ENCODE measurements at places on chromosomes 1 and 21.

DNA sequence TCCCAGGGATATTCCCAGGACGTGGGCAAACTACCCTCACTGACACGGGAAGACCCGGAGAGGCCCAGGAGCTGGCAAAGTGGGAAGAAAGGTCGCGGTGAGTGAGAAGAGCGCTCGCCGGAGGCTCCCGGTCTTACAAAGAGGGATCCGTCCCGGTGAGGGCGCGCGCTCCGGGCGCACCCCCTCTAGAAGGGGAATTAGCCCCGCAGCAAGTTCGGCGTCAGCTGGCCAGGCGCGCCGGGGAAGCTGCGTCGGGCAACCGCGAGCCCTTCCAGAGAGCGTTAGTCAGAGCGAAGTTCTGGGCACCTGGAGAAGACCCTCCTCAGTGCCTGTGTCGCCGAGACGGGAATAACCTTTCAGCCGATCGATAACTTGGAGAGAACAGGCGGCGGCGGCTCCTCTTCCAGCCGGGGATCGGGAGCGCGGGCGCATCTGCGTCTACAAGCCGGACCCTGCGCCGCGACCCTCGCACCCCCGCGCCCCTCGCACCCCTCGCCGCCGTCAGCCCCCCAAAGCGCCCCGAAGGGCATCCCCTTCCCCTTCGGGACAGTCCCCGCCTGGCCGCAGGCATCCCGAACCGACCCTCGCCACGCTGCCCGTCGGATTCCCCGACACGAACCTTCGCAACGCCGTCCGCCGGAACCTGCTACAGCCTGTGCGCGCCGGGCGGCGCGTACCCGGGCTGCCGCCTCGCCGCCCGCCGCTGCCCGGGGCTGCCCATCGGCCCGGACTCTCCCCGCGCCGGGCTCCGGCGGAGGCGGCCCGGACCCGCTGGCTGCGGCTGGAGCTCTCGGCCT, 485 bp downstream of the SIPA1L2 start:
- DNase-seq, result no peak

DNA sequence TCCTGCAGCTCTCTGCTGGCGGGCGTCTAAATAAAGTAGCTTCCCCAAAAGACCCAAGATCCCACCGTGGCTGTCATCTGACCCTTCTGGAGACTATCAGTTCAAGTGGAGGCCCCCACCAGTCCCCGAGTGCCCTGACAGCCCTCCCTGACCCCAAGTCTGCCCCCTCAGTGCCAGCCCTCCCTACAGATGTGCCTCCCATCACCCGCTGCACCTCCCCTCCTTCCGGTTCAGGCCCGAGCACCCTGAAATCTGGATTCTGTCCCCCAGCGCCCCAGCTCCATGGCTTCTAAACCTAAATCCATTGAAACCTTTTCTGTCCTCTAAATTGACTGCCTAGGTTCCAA, 595 bp downstream of the IL10RB start:
- no peak for DNase-seq

DNA sequence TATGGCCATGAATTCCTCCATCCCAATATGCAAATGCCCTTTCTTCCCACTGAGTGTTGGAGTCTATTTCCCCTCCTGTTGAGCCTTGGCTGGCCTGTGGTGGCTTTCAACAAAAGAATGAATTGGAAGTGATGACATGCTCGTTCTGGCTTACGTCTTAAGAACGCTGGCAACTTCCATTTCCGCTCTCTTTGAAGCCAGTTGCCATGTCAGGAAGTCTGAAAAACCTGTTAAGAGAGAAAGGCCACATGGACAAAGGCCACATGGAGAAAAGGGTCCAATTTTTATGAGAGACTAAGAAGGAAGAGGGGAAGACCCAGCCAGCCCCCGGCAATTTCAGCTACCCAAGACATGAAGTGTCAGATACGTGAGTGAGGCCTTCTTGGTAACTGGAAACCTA, 45.6 kb upstream of the GADD45A start:
- no peak for DNase-seq

DNA sequence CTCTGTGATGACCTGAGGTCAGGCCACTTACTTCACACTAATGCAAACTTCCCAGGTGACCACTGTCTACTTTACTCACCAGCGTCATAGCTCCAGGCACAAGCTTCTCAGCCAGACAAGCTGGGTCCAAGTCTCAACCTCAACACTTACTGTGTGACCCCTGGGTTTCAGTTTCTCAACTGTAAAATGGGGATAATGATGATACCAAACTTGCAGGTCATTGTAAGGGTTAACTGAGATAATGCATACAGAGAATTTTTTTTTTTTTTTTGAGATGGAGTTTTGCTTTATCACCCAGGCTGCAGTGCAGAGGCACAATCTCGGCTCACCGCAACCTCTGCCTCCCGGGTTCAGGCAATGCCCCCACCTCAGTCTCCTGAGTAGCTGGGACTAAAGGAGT, 34.7 kb downstream of the AK2 start:
- no peak for DNase-seq

GRCh38 chr1:214896921-214897320, 185.6 kb upstream of the KCNK2 start:
- no peak for DNase-seq

- no peak for DNase-seq
Observed at GRCh38 chr1:77797991-77798390, 18.5 kb downstream of the MIGA1 start.

- peak; percentile 14 for DNase-seq
Observed at GRCh38 chr1:232793944-232794343, 11.3 kb upstream of the MAP10 start.

DNA sequence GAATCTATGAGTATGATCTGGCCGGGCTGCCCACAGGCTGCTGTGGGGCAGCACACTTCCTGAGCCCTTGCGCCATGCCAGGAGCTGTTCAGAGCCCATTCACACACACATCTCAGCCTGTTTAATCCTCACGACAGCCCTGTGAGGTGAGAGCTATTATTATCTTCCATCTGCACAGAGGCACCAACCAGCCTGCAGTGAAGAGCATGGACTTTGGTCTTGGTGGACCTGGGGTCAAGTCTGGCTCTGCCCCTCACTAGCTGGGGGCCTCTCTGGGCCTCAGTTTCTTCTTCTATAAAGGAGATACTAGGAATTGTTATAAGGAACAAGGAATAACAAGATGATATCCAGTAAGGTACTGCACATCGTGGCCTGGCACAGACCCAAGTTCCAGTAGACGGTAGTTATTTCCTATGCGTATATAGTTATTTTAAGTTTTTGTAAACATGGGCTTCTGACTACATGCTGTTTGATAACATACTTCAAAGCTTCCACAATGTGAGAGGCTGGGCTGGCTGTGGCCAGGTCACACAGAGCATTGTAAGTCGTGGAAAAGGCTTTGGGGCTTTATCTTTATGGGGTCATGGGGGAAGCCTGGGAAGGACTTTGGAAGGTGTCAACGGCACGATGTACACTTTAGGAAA, 3.4 kb upstream of the PADI2 start:
- DNase-seq, result no peak

GRCh38 chr1:239977416-239977815, 114.3 kb upstream of the FMN2 start:
- DNase-seq, result no peak

GRCh38 chr1:32878183-32878582, 7.5 kb upstream of the FNDC5 start:
- peak; percentile 29 for DNase-seq

DNA sequence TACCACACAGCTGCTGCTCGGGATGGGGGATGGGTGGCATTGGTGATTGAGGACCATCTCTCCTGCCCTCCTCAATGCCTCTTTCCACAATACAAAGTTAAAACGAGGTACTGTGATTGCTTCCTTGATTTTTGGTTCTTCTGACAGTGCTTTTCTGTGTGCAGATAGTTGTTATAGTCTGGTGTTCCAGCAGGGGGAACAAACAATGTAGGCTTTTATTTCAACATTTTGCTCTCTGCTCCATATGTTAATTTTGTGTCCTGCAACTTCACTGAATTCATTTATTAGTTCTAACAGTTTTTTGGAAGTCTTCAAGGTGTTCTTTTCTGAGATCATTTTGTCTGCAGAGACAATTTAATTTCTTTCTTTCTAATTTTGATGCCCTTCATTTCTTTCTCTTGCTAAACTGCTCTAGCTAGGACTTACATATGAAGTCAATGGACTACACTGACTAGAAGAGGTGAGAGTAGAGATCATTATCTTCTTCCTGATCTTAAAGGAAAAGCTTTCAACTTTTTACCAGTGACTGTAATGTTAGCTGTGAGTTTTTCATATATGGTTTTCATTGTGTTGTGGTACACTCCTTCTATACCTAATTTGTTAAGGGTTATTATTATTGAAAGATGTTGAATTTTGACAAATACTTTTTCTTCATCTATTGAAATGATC, 45.4 kb downstream of the TNFSF18 start:
- no peak for DNase-seq

DNA sequence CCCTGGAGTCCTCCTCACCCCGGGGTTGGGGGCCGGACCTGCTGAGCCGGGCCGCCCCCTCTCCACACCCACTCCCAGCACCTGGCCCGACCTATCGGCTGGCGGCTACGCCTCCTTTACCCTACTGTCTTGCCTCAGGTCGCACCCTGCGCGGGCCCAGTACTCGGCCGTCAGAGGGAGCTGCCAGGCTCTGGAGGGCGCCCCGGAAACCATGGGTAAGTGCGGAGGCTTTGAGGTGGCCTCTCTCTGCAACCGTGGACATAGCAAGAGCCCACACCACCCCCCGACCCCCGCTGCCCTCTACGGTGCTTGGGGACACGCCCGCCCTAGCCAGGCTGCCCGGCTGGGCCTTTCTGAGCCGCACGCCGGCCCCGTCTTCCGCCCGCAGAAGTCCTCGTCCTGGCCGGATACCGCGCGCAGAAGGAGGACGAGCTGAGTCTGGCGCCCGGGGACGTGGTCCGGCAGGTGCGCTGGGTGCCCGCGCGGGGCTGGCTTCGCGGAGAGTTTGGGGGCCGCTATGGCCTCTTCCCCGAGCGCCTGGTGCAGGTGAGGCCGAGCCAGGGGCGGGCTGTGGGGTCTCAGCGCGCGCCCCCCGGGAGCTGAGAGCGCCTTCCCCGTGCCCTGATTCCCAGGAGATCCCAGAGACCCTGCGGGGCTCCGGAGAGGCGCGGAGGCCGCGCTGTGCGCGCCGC, at the start of gene SH3D21:
TSS of gene SH3D21 (plus strand) at position 159 of the 692 bp plus-strand sequence. CDS start at position 212, 53 bp downstream.
- DNase-seq, result no peak

DNA sequence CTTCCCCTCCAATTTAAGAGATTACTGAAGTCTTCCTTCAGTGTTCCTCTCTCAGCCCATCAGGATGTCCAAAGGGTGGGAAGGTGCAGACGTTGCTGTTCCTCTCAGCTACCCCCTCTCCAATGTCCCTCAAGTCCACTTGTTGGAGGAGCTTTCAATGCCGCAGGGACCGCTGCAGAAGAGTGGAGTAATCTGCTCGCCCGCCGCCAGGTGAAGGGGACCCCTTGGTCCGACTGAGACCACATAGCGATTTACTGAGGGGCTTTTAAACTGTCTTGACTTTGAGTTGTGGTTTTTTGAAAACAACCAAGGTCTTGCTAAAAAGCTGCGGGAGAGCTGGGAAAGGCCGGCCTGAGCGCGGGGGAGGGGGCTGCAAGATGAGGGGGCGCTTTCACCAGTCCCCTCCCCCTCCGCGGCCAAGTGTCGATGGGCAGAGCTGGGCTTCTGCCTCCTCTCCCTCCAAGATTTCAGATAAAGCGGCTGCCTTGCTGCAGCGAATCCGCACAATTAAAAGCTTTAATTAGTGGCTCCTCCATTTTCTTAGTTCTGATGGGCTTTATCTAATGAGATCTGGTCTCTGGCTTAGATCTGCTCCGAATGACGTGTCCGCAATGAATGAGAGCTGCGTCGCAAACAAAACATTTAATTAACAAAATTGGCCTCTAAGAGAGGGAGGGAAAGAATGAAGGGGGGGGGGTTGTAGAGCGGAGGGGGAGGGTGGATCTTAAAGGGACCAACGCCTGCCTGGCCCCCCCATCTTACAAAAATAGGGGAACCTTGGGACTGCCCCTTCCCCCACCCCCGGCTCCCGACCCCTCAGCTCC, 5.9 kb downstream of the LMO4 start:
- no peak for DNase-seq

DNA sequence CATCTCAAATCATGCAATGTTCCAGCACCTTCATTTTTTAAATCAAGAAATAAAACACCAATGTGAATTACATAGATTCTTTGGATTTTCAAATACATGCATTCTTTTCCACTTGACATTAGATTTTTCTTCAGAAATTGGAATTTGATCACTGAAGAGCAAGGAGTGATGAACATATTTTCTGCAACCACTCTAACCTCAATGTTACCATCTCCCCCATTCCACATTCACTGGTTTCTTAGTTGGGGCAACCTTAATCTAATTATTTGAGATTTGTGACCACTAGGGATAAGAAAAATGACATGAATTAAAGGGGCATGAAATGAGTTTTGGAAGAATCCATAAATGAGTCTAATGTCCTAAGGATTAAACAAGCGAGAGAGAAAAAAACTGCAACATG, 168.7 kb upstream of the NR5A2 start:
- no peak for DNase-seq

DNA sequence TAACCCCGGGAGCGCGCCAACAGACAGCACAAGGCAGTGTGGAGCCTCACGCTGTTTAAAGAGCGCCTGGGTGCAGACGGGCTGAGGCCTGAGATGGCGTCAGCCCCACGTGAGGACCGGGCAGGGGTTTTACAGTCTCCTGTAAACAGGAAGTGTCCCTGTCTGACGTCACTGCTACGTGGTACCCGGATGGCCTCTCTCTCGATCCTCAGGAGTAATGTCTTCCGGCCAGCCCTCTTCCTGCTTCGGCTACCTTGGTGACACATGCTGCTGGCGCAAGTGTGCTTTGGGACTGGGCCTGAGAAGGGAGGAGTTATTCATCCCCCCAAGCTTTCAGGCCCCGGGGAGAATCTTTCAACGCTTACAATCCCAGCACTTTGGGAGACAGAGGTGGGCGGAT, 41.2 kb downstream of the CNST start:
- no peak for DNase-seq

DNA sequence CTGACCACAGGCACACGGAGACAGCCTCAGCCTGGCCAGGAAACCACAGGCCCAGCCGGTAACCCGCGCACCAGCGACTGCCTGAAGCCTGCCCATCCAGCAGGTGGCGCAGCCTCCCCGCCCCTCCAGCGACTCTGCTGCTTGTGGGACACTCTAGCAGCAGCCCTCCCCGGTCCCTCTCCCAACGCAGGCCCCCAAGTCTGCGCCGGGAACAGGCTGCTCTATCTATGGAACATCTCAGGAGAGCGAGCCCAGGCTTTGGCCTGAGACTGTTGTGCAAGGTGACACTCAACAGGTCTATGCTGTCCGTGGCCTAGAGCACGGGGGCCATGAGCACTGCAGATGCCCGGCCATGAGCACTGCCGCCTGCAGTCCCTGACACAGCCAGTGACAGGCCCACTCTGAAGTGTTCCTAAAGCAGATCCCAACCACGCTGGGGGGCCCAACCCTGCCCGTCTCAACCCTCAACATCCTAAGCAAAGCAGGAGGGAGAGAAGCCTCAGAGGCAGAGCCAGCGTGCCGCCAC, 28.4 kb downstream of the WDR4 start:
- DNase-seq, result no peak

- no peak for DNase-seq
Observed at GRCh38 chr1:162939035-162939434, 78.1 kb upstream of the CCDC190 start.

GRCh38 chr1:119771016-119771415, 2.3 kb upstream of the HMGCS2 start:
- DNase-seq, result no peak

- DNase-seq, result no peak
Observed at GRCh38 chr21:41977034-41977950, 23.5 kb upstream of the C2CD2 start.
